Stimulated activated CD8-positive, alpha-beta memory T cell treated with anti-CD3 and anti-CD28 coated beads, Interleukin-4, amount 100 ng/mL, for 4 hours (primary cell): ENCODE measurements at places on chromosomes 1 and 21.

GRCh38 chr1:61247881-61248752 lies 165.8 kb downstream of the NFIA start:
- DNase-seq = no peak

DNA sequence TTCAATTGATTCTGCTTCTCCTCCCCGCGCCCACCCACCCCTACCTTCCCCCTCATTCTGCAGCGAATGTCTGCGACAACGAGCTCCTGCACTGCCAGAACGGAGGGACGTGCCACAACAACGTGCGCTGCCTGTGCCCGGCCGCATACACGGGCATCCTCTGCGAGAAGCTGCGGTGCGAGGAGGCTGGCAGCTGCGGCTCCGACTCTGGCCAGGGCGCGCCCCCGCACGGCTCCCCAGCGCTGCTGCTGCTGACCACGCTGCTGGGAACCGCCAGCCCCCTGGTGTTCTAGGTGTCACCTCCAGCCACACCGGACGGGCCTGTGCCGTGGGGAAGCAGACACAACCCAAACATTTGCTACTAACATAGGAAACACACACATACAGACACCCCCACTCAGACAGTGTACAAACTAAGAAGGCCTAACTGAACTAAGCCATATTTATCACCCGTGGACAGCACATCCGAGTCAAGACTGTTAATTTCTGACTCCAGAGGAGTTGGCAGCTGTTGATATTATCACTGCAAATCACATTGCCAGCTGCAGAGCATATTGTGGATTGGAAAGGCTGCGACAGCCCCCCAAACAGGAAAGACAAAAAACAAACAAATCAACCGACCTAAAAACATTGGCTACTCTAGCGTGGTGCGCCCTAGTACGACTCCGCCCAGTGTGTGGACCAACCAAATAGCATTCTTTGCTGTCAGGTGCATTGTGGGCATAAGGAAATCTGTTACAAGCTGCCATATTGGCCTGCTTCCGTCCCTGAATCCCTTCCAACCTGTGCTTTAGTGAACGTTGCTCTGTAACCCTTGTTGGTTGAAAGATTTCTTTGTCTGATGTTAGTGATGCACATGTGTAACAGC lies 339.9 kb downstream of the NTNG1 start:
- DNase-seq = no peak

DNA sequence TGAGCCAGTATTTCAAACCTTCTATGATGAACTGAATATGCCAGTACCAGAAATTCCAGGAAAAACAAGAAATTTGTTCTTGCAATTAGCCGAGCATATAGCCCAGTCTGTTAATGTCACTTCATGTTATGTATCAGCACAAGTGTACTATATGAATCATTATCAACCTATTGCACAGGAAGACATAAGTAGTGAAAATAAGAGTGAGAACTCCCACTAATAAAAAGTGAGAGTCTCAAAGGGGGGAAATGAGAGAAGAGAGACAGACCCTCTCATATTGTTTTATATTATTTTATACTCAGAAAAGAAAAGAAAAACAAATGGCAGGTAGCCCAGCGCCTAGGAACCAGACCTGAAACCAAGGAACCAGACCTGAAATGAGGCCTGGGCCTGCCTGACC lies 16.2 kb downstream of the JMJD4 start:
- DNase-seq = no peak

DNA sequence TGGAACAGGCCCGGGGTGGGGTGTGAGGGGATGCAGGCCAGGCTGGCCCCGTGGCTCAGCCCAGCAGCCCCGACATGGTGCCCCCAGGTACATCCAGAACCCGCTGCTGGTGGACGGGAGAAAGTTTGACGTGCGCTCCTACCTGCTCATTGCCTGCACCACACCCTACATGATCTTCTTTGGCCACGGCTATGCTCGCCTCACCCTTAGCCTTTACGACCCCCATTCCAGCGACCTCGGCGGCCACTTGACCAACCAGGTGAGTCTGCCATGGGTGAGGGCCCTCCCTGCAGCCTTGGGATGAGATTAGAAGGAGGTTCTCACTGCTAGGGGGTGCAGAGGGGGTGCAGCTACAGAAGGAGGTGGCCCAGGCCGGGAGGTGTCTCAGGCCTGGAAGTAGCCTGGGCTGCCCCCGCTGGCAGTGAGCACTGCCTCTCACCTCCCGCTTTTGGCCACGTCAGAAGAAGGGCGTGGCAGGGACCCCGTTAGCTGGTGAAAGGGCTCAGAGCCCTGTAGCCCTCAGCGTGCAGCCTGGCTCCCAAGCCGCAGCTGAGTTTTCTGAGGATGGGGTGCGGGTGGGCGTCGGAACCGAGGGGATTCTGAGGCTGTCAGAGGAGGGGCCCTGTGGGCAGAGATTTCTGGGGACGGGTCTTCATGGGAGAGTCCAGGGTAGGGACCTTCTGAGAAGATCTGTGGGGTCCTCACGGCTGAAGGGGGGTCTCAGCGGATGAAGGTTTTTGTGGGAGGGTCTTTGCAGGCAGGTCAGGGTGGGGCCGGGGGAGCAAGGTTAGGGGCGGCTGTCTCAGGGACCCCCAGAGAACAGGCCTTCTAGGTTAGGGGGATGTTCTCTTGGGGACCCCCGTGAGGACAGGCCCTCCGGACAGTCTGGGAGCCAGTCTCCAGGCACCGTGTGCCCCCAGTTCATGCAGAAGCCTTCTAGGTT lies 10.4 kb downstream of the TTLL10 start:
- no peak for DNase-seq

DNA sequence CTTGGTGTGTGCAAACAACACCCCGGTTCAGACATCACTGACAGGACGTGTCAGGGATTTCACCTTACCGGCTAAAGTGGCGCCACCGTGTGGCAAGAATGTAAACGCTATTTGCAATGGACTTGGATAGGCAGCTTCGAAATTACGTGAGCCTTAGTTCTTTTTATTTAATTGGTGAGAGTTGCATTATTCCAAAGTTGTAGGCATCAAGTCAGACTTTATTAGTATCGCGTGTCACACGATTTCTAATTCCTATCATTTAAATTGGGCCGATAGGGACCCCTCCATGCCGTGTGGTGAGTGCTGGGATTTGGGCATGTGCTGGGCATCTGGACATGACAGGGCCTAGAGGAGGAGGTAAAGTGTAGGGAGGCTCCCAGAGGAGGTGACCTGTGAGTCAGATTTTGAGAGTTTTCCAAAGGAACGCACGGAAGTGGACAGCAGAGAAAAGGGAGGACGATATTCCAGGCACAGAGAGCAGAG lies 14.5 kb upstream of the CPT2 start:
- DNase-seq = peak; percentile 71

DNA sequence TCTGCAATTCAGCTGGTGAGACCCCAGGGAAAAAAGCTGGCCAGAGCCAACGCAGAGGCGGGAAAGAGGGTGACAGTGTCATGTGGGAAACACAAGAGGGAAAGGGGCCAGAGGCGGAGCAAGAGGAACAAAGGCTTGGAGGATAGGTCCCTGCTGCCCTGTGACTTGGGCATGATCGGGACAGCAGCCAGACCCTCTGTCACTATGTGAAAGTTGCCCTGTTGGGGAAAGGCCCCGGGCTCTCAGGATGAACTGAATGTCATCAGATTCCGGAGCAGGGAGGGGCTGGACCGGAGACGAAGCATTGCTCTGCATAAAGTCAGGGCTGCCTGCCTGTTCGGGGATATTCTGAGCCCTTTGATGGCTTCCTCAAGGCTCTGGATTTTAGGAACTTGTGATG lies 5.7 kb upstream of the ELF3 start:
- no peak for DNase-seq

GRCh38 chr1:11563560-11564069 lies 84.7 kb downstream of the DISP3 start:
- DNase-seq = no peak

DNA sequence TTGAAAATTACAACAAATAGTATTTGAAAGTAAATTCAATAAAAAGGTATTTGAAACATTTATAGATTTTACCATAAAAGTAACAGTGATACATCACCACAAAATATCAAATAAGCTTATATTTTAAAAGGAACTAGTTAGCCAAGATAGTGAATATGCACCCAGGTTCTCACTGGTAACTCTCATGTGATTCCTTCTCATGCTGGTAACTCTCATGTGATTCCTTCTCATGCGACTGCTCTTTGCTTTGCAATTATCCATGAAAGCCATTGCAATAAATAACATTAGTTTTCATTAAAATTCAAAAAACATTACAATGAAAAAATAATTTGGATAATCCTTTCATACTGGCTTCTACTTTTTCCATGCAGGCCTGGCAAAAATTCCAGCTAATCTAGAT lies 75.4 kb downstream of the AHCTF1 start:
- no peak for DNase-seq

DNA sequence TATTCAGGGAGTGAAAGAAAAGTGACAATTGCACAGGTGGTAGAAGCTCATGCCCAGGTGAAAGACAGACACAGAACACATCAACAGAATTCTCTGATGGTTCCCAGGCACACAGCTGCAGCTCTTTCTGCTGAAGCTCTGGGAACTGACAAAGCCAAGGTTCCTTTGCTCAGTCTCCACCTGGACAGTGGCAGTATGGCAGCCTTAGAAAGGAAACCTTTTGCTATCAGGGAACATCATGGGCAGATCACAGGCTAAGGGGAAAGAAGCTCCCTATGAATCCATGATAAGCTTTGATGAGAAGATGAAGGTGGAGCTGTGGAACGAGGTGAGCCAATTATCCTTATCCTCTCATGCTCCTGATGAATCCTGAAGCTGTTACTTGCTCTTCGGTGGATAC lies 1.2 kb downstream of the SPRR2B start:
- DNase-seq = no peak

DNA sequence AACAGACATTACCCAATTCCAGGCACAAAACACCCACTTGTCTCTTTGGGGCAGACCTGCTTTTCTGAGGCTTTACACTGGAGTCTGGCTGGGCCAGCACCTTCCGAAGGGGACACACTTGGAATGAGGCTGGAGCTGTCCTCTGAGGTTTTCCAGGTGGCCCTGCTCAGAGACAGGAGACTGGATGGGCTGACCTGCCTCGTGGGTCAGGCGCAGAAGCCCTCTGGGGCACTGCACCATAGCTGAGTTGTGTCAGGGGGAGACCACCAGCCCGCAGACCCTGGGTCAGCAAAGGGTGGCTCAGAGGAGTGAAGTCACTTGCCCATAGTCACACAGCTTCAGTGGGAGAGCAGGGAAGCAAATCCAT lies 1.8 kb downstream of the SH2D5 start:
- no peak for DNase-seq

DNA sequence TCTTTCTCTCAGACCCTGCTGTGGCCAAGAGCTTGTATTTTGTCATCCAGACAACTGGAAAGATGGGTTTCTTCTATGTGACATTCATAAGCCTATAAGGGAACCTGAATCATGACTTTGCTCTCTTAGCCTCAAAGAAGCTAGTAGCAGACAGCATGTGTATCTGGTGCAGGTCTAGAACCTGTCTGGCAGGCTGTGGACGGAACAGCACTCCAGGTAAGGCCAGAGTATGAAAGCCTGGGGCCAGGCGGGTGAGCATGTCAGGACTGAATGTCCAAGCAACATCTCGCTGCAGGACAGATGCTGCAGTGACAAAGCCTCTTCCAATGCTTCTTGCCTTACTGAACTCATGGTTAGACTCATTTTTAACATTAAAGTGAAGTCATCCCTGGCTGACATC lies 32.8 kb downstream of the AKNAD1 start:
- no peak for DNase-seq

DNA sequence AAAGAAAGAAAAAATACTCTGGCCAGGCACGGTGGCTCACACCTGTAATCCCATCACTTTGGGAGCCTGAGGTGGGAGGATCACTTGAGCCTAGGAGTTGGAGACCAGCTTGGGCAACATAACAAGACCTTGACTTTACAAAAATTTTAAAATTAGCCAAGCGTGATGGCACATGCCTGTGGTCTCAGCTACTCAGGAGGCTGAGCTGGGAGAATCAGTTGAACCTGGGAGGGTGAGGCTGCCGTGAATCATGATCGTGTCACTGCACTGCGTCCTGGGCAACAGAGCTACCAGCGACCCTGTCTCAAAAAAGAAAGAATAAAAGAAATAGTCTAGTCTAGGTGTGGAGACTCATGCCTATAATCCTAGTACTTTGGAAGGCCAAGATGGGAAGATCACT lies 22.3 kb downstream of the RRP1B start:
- no peak for DNase-seq

DNA sequence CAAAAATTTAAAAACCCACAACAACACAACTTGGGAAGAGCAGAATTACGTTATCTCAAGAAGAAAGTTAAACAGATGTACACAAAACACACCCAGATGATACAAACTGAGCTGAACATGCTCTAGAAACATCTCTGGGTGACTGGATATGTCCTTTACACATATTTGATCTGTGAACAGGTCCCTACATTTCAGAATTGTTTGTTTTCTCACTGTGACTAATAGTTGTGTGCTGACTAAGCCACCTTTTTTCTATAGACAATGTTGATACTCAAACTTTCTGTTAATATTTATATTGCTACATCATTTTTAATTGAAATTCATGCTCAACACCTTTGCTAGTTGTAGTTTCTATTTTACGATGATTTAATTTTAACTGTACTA lies 1.0 kb upstream of the F11R start:
- no peak for DNase-seq

DNA sequence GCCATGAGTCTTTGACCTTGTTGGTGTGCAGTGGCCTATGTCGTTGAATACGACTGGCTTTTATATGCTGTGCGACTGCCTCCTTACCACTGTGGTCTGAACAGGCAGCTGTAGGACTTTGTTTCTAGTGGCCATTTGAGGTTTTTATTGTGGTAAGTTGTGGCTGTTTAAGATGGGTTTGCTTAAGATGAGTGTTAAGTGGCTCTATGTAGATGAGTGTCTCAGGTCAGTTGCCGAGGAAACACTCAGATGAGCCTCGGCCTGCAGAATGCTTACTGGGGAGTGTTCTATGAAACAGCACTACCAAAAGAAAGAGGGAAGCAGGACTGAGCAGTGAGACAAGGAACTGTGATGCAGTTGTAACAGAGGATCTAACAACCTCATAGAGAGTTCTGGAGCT lies 14.9 kb upstream of the CD1C start:
- no peak for DNase-seq

DNA sequence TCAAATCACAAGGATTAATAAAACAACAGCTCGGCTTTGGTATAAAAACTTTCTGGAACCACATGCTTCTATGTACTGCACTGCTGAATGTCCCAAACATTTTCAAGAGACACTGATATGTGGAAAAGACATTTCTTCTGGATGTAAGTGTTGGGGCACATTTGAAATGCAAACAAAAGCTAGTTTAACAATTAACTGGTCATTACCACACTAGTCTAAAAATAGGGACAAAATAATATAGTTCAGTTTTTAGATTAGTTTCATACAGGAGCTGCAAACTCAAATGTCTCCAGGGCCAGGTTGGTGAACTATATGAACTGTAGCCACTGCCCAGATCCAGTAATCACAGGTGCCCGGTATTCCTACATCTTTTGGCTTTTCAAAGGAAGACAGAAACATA lies 3.2 kb downstream of the IL23R start:
- DNase-seq = no peak

- DNase-seq = no peak
These were observed 94.7 kb downstream of the PLPP3 start for GRCh38 chr1:56484695-56485094.
